Body of pancreas (tissue), 4 donors: ENCODE measurements at places on chromosomes 12 and 14. TPM values are rescaled to one million over a fixed set of nuclear protein-coding genes. Genes with fewer than 3 reads are reported as not detected.

Gene LTBR
- 173 TPM for total RNA-seq

Gene GZMH
- total RNA-seq, result not detected

Gene SLC39A2
- not detected for total RNA-seq

Gene PPP4R3A
- total RNA-seq, result 47.2 TPM

Gene TAS2R42
- not detected for total RNA-seq

- no peaks in the 10 kb centered on the region for H3K36me3 ChIP-seq
- no peak overlapping the region for H3K27ac ChIP-seq
- no peaks in the 10 kb centered on the region for H3K27me3 ChIP-seq
- peak; percentile 23 for DNase-seq
- H3K4me3 ChIP-seq, result no peak overlapping the region
- H3K4me1 ChIP-seq, result peaks cover 22% of the 10 kb centered on the region
These were observed 56.1 kb downstream of the RERG start for GRCh38 chr12:15165012-15165659.

DNA sequence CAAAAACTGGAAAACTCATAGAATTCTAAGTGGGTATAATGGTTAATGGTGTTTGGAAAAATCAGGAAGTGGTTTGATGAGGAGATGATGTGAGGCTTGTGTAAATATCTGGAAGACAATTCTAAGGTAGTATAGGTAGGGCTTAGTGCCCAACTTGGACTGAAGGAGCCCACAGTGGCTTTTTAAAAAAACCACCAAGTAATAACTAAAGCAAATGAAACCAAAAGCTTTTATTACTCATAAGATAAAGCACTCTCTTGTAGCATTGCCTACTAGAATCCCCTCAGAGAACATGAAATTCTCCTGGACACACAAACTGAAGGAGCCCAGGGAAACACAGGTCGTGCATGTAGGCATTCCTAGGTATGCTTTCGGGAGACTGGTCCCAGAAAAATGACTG is 324.5 kb downstream of the NELL2 start:
- no peaks in the 10 kb centered on the region for H3K36me3 ChIP-seq
- H3K27me3 ChIP-seq, result no peaks in the 10 kb centered on the region
- H3K4me3 ChIP-seq, result no peak overlapping the region
- no peak for DNase-seq
- no peaks in the 10 kb centered on the region for H3K4me1 ChIP-seq
- H3K27ac ChIP-seq, result no peak overlapping the region

DNA sequence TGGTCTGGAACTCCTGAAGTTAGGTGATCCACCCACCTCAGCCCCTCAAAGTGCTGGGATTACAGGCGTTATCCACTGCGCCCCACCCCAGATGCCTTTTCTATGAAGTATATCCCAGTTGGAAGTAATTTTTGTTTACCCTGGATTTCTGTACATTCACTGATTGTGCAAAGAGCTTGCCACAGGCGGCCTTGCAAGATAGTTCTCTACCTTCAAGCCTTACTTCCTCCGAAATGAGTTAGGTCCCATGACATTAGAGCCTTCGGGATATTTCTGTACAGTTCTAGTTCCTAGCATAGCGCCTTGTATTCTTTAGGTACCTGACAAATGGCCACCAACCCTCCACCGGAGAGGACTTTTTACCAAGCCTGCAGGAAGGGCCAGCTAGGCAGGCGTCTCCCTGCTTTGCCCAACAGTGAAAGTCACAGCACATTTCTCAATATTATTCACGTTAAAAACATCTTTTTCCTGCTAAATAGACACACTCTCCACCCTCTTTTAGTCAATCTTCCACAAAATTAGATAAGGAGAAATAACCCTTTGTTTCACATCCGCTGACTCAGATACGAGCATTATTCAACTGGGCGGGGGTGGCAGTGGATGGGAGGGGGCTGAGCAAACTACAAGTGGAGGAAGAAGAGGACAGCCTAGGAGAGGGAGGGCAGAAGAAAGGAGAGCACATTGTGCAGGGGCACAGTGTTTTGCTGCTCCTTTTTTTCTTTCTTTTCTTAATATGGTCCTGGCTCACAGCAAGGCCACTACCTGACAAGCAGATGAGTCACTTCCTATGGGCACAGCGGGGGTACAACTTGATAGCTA is 40.0 kb upstream of the CAPRIN2 start:
- peaks cover 15% of the 10 kb centered on the region for H3K4me1 ChIP-seq
- H3K4me3 ChIP-seq, result no peak overlapping the region
- no peak for DNase-seq
- H3K36me3 ChIP-seq, result no peaks in the 10 kb centered on the region

- no peak overlapping the region for H3K4me3 ChIP-seq
- no peak for DNase-seq
- peaks cover 37% of the 10 kb centered on the region for H3K4me1 ChIP-seq
These were observed 87.6 kb downstream of the PPP2R5C start for GRCh38 chr14:101849125-101849524.

GRCh38 chr12:130224613-130225012 is 62.3 kb downstream of the FZD10 start:
- H3K4me3 ChIP-seq, result no peak overlapping the region
- no peaks in the 10 kb centered on the region for H3K36me3 ChIP-seq
- H3K4me1 ChIP-seq, result no peaks in the 10 kb centered on the region

GRCh38 chr14:32224737-32225377 is 21.8 kb upstream of the RNU6-8 start:
- no peak overlapping the region for H3K4me3 ChIP-seq
- no peak overlapping the region for H3K27ac ChIP-seq
- peak; percentile 53 for DNase-seq
- no peaks in the 10 kb centered on the region for H3K27me3 ChIP-seq
- H3K4me1 ChIP-seq, result peaks cover 9% of the 10 kb centered on the region
- no peaks in the 10 kb centered on the region for H3K36me3 ChIP-seq
